GM03348 (cell line): ENCODE measurements at places on chromosomes 16 and 17.

- DNase-seq, result no peak
These were observed 9.6 kb upstream of the BCAR1 start for GRCh38 chr16:75260851-75261589.

DNA sequence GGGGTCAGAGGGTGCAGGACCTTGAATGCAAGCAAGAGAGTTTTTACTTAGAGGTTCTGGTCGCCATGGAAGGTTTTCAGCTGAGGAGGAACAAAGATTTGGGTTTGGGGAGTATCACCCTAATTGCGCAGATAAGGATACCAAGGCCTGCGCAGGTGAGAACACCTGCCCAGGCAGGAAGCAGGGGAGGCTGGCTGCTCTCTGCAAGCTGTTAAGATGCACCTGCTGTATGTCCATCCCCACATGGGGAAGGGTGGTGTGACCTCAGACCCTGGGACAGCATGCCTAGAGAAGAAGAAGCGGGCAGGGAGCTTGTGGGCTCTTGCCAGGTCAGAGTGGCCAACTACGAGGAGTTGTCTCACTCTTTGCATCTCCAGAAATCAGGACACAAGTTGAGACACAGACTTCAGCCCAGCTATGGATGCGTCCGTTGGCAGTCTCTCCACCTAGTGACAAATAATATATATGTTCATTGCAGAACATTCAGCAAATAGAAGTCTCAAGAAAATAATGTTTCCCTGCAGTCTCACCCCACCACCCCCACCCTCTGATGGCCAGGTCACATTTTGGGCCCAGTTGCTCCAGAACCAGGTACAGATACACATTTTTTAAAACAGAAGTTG is 77.7 kb downstream of the SREBF1 start:
- DNase-seq, result no peak

- DNase-seq, result no peak
These were observed 8.7 kb downstream of the PPP1R9B start for GRCh38 chr17:50141745-50142110.

DNA sequence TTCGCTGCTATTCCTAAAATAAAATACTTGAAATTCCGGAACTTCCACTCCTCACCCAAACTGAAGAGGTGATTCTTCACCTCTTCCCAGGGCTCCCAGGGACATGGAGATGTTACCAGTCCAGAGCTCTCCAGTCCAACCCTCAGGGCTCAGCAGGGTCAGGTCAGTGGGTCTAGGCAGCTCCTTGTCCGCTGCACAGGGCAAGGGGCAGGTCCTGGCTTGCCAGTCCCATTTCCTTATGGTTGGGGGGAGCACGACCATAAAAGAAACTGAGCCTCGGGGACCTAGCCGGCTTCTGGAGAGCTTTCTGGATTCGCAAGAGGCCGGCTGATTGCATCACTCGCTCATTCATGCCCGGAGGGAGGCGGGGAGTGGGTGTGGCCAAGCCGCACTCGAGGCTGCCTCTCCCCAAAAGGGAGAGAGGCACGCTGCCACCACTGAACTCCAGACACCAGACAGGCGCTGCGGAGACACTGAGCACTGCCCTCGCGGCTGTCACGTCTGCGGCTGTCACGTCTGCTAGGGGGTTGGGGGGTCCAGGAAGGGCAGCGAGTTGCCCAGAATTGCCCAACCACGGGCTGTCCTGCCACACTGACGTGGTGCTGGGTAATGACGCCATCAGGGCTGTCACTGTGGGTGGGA is 15.8 kb downstream of the SLC7A5 start:
- peak; percentile 97 for DNase-seq
